ENCODE measurements at places on chromosomes 5 and 9.

DNA sequence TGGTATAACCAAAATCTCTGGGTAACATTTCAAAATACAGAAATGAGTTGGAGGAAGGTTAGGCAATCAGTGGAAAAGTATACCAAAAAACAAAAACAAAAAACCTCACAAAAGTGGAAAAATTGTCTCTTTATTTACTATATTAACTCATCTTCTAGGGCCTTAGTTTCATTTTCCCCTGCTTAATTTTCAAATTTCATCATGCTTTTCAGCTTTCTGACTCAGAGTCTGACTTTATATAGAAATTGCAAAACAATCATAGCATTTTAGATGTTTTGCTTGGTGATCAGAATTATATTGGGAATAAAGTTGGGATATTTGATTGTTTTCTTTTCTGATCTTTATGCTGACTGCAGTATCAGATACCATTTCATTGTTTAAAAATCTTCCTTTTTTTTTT, 257.0 kb upstream of the PRR16 start:
- DNase-seq = no peak

DNA sequence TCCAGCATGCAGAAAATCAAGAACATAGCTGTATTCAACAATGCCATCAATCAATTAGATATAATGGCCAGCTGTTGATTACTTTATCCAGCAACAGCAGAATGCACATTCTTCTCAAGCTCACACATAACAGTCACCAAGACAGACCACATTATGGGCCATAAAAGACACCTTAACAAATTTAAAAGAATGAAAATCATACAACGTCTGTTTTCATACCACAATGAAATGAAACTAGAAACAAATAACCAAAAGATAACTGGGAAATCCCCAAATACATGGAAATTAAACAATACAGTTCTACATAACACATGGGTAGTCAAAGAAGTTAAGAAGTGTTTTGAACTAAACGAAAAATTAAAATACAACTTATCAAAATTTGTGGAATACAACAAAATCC, 130.9 kb upstream of the GNA14 start:
- DNase-seq = no peak

- DNase-seq = no peak
Observed at GRCh38 chr5:74116984-74117383, 491.0 kb downstream of the ARHGEF28 start.

GRCh38 chr5:62649476-62650113, 71.0 kb downstream of the LRRC70 start:
- DNase-seq = no peak

DNA sequence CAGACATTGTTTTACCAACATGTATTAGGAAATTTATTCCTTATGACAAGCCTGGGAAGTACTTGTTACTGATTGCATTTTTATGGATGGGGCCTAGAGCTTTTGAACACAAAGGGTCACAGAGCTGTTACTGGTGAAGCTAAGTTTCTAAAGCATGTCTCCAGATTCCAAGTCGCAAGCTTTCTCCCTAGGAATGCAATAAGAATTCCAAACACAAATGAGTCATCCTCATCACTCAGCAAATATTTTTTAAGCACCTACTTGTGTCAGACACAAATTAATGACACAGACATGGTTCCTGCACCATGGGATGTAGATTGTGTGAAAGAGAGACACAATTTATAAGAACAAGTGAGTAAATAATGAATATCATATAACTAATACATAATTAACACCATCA, 11.0 kb upstream of the SH3RF2 start:
- no peak for DNase-seq

GRCh38 chr5:105617436-105618215, 2053.1 kb downstream of the EFNA5 start:
- DNase-seq = no peak

- DNase-seq = no peak
Observed at GRCh38 chr5:34483442-34484033, 172.6 kb upstream of the RAI14 start.

- DNase-seq = no peak
Observed at GRCh38 chr5:19256036-19256435, 732.0 kb downstream of the CDH18 start.

DNA sequence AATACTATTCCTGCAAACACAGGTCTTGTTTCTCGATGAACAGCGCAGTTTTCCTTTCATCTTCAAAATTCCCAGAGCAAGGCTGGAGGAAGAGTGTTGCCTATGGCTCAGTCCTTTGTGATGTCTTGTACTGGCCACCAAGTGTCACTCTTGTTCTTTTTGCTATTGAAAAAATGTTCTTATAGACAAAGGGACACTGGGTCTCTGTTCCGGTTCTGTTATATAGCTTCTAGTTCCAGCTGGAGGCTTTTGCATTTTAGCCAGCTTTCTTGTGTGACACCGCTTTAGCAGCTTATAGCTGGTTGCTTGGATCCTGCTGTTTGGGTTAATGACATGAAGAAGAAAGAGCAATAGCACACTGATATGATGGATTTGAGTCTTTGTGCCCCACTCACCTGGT, 343.7 kb upstream of the KCNN2 start:
- DNase-seq = no peak

GRCh38 chr5:121758615-121759014, 93.1 kb upstream of the FTMT start:
- DNase-seq = no peak

DNA sequence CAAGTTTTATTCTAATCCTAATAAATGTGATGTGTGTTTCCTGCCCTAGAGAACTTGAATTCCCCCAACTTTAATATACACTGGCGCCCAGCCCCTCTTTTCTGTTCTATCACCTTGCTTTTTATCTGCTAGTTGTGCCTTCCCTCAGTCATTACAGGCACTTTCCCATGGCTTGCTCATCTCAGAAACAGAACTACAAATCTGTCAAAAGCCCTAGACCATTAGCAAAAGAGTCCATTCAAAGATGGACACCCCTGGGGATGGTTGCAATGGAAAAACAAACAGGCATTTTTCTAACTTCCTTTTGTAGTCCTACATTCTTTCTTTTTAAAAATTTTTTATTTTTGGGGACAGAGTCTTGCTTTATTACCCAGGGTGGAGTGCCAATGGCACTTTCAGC, 48.2 kb downstream of the FRMD3 start:
- no peak for DNase-seq

DNA sequence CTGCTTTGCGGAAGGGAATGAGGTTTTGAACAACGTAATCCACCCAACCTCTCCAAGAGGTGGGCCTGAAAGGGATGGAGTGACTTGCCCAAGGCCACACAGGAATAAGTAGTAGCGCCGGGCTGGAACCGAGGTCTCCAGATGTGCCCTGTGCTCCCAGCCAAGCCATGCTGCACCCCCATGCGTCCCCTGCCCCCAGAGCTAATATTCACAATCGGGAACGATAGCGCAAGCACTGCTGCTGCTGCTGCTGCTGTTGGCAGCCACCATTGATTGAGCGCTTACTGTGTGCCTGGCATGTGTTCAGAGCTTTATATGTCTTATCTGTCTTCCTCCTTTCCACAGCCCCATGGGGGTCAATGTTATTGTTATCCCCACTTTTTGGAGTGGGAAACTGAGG, 43.9 kb downstream of the AMBP start:
- DNase-seq = no peak

GRCh38 chr5:170863646-170864045, 1.8 kb downstream of the RANBP17 start:
- no peak for DNase-seq

- DNase-seq = no peak
Observed at GRCh38 chr9:99555792-99556191, 265.9 kb upstream of the NR4A3 start.

GRCh38 chr9:110129425-110129824, 78.5 kb downstream of the C9orf152 start:
- no peak for DNase-seq

DNA sequence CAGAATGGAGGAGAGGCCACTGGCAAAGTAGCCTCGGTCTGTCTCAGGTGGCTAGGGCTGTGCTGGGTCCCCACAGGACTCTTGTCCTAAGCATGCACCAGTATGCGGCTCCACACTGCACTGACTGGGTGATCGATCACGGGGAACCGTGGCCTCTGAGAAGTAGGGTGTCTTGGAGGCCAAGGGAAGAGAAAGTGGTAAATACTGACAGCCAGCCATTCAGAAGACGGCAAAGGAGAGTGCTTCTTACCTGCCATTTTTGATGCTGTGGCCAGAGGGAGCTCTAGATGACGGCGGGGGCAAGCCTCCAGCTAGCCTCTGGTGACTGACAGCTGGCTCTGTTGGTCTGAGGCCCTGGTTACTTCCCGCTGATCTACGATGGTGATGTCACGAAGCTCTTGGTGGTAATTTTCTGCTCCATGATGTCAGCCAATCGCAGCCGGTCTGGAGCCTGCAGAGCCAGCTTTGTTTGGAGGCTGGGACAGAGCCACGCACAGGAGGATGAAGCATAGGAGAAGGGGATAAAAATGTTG, 40.4 kb upstream of the GADD45G start:
- DNase-seq = no peak

GRCh38 chr9:91839926-91840465, 110.0 kb downstream of the ROR2 start:
- DNase-seq = no peak

DNA sequence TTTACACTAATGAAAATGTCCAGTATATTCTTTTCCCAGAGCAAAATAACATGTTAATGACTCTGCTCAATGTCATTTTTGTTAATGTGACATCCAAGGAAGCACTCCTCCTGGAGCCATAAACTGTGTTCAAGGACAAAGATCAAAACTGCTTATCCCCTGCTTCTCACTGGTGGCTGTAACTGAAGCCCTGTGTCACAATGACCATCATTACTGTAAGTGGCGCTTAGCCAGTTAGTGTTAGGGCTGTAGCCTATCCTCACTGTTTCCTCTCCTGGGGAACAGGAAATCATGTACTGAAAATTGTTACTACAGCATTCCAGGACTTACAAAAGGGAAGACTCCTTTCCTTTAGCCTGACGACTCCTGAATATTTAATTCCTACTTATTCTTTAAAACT, 71.7 kb upstream of the COX7C start:
- no peak for DNase-seq

GRCh38 chr9:109168170-109168569, 1.1 kb upstream of the FRRS1L start:
- DNase-seq = no peak

DNA sequence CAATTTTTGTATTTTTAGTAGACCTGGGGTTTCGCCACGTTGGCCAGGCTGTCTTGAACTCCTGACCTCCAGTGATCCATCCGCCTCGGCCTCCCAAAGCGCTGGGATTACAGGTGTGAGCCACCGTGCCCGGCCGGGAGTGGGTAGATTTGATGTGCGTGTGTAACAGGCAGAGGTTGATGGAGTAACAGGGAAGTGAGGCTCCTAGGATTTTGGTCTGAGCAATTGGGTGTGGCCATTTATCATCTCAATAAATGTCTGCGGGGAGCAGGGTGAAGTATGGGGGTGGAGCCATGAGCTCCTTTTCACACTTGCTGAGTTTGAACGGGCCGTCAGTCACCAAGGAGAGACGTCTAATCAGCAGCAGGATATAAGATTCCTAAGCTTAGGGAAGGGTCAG, 1.2 kb upstream of the REXO4 start:
- no peak for DNase-seq

DNA sequence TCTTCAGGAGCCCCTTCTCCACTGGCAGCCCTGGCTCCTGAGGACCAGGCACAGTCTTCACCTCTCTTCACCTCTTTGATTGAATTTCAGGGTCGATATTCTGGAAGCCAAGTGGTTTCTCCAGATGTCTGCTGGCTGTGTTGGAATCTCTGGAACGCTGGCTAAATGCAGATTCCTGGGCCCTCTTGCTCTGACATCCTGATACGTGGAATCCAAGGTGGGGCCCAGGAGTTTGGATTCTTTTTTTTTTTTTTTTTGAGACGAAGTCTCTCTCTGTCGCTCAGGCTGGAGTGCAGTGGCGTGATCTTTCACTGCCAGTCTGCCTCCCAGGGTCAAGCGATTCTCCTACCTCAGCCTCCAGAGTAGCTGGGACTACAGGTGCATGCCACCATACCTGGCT, 26.8 kb upstream of the IER5L start:
- DNase-seq = no peak

GRCh38 chr5:120415985-120416384, 48.1 kb upstream of the PRR16 start:
- DNase-seq = no peak

DNA sequence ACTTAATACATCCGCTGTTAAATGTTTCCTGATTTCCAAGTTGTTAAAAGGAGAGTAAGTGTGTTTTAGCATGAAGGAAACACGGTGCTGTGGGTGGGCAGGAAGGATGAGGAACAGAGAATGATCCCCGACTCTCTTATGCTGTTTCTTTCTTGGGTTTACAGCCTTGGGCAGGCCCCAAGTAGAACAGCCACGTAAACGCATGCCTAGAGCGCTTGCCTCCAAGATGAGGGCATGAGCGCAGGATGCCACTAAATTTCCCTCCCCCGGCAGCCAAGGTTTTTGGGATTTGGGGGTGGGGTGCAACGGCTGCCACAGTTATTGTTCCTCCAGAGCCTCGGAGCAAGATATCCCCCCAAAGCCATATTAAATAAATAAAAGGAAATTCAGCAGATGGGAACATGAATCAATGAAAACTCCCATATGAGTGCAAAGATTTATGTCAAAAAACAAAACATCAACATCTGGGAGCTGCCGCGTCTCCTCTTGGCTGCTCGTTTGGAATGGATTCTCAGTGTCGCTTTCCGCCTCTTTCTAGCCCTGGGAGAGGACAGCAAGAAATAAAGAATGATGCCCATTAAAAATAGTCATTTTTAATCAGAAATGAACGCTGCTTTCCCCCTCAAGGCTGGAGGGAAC, 10.0 kb upstream of the DELE1 start:
- DNase-seq = no peak

GRCh38 chr9:84669013-84669287, 579 bp upstream of the NTRK2 start:
- no peak for DNase-seq

DNA sequence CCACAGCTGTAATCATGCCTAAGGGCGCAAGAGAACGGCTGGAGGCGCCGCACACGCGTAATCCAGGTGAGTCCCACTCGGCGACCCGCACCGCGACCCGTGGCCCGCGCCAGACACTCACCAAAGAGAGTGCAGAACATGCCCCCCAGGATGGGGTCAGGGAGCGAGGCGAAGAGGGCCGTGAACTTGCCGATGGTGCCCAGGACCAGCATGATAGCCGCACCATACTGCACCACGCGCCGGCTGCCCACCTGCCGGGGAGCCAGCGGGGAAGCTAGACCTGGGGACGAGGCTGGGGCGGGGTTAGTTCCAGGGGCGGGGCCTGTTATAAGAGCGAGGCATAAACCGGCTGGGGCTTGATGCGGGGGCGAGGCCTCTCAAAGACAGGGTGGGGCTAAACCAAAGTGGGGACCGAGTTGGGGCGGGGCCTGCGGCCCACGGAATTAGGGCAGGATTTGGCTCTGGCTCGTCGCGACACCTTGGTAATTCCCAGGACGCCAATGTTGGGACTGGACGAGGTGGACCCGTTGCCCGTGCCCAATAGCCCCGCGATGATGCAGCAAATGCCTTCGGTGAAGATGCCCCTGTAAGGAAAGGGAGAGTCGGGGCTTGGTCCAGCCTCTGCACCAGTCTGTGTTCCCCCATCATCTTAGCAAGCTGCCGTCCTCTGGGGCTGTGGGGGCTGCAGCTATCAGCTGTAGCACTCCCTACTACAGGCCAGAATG, 4.8 kb downstream of the SLC23A1 start:
- DNase-seq = no peak

GRCh38 chr5:4013106-4013898, 417.7 kb downstream of the IRX1 start:
- DNase-seq = no peak
